ENCODE measurements at places on chromosomes 12 and 14. TPM values are rescaled to one million over a fixed set of nuclear protein-coding genes. Genes with fewer than 3 reads are reported as not detected.

Gene SLC7A7
- 0.85 TPM for total RNA-seq

Gene CHGA
- not detected for total RNA-seq

Gene GSG1
- total RNA-seq, result not detected

DNA sequence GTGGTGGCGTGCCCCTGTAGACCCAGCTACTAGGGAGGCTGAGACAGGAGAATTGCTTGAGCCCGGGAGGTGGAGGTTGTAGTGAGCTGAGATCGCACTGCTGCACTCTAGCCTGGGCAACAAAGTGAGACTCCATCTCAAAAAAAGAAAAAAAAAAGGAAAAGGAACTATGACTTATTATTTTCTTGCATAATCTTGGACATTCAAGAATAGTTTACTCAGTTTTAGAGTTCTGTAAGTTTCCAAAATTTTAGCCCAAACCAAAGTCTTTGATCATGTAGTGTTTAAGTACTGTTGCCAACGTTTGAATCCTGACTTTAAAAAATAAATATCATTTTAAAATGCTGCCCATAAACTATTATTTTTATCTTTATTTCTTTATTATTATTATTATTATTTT, 6.2 kb downstream of the PSMA6 start:
- no peaks in the 10 kb centered on the region for H3K36me3 ChIP-seq
- H3K27me3 ChIP-seq, result no peaks in the 10 kb centered on the region
- H3K27ac ChIP-seq, result no peak overlapping the region
- no peak overlapping the region for H3K4me3 ChIP-seq
- no peak for DNase-seq

DNA sequence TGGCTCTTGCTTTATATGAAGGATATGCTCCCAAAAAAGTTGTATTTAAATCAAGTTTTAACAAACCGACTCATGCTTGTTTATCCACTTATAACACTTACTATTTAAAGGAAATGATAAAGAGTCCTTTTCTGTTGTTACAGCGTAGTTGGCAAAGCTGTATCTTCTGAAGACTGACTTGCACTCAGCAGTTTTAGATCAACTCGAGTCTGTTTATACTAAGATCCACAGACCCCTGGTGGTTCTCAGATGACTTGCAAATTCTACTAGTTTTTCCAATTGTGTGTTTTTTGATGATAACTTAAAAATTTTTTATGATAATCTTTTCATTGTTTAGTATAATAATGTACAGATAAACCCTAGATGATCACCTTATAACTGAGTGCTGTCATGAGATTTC, 475.8 kb downstream of the RGS6 start:
- no peaks in the 10 kb centered on the region for H3K36me3 ChIP-seq
- H3K27ac ChIP-seq, result no peak overlapping the region
- H3K27me3 ChIP-seq, result no peaks in the 10 kb centered on the region

Gene AMDHD1
- total RNA-seq, result 0.54 TPM

Gene SSPN
- 23.4 TPM for total RNA-seq

GRCh38 chr12:131829791-131830334, 1.7 kb downstream of the MMP17 start:
- no peaks in the 10 kb centered on the region for H3K36me3 ChIP-seq
- no peaks in the 10 kb centered on the region for H3K27me3 ChIP-seq
- peak overlapping the region; percentile 75 for H3K27ac ChIP-seq
- DNase-seq, result no peak
- peak overlapping the region; percentile 76 for H3K4me3 ChIP-seq
